ENCODE measurements at places on chromosomes 6 and 20.

DNA sequence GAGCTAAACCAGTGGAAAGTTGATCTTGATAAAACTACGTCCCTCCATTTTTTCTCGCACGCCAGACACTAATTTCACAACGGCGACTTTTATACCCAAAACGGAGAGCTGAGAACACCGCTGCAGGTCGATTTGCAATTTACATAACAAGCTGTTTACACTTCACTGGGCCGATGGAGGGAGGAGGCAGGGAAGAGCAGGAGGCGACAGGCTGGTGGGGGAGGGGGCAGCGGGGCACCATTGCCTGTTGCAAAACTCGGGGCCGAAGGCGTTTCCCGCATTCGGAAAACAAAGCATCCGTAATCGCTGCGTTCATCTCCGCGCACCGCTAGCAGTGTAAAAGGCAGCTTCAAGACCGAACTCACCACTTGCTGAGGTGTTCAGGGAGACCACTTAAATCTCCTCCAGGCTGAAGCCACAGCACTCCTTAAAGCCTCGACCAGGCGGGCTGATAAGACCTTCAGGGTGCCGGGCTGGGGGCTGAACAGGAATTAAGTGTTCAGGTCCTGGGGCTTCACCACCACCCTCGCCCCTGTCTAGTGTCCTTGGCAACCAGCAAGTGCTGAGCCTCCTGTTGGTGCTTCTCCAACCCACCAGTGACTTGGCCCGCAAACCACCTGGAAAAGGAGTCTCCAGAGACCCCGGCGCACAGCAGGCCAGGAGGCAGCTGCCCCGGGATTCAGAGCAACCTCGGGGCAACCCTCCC, 2.0 kb upstream of the FOXC1 start:
- DNase-seq = no peak

- no peak for DNase-seq
Measured at GRCh38 chr20:37904008-37904642, 1.2 kb downstream of the VSTM2L start.

- no peak for DNase-seq
Measured at GRCh38 chr20:33013701-33014326, 6.3 kb downstream of the BPIFB2 start.

DNA sequence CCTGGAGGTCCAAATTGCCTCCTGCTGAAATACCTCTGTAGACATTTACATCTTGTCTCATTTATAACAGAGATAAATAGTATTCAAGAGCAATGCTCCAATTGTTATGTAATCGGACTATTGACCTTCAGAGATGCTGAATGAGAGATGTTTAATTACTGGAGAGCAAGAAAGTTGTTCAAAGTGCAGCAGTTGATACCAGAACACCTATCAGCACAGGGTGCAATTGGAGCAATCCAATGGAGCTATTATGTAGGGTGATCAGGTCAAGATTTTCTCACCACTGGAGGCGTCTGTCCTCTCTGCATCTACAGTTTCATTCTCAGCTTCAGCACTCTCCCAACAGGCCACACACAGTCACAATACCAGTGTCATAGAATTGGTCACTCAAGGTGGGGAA, 19.5 kb upstream of the TMX4 start:
- DNase-seq = no peak

DNA sequence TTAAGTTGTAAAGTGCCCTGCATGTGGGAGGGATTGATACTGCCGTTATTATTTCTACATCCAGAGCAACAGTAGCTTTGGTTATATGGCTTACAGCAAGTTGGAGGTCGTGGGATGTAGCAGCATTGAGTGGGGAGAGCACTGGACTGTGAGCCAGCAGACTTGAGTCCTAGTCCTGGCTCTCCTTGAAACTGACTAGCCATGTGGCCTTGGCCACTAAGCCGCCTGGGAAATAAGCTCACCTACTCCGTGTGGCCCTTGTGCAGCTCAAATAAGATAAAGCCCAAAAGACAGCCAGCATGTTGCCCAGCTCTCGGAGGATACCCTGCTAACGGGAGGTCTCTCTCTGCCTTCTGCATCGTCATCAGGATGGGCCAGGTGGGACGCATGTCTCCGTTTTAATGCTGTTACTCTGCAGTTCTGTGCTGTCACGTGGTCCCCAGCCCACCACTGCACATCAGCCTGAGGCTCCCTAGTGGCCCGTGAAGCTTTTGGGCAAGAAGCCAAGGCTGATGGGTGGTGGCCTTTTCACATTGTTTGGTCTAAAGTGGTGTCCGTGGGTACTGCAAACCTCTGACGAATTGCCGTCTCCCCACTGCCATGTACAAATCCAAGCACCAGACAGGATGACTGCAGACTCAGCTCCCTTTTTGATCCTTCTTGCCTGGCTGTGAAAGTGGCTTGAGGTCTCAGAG, 7.9 kb downstream of the EPB41L1 start:
- no peak for DNase-seq

- peak; percentile 23 for DNase-seq
Measured at GRCh38 chr20:33475381-33476152, 14.3 kb upstream of the CBFA2T2 start.

DNA sequence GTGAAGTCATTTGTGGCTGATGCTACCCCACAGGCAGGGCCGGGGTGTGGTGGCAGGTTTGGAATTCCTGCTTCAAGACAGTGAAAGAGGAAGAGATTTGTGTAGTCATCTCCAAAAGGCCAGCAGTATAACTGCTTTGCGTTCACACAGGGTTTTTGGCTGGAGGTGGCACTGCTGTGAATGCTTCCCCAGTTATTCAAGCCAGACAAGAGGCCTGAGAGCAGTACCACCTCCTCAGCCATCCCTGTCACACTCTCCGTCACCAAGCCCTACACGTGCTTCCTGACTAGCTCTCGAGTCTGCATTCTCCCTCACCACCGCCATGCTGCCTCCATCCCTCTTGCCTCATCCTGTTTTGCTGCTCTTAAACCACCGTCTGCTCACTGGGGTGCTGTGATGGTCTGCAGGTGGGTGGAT, 23.9 kb downstream of the ARMC2 start:
- DNase-seq = peak; percentile 19

DNA sequence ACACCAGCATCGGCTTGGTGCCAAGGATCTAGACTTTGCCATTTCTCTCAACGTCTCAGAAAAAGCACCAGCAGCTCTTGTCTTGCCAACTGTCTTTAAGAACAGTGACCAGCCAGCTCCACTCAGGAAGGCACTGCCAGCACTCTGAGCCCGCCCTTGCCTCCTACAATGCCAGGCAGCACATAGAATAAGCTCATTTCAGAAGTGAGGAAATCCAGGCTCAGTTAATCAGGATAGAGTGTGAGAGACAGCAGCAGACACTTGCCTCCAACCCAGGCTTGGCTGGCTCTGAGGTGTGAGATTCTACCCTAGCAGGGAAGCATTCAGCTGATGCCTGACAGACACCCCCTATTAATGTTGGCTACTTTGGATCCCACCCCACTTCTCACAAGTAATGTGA, 4.3 kb upstream of the SYNDIG1 start:
- no peak for DNase-seq

DNA sequence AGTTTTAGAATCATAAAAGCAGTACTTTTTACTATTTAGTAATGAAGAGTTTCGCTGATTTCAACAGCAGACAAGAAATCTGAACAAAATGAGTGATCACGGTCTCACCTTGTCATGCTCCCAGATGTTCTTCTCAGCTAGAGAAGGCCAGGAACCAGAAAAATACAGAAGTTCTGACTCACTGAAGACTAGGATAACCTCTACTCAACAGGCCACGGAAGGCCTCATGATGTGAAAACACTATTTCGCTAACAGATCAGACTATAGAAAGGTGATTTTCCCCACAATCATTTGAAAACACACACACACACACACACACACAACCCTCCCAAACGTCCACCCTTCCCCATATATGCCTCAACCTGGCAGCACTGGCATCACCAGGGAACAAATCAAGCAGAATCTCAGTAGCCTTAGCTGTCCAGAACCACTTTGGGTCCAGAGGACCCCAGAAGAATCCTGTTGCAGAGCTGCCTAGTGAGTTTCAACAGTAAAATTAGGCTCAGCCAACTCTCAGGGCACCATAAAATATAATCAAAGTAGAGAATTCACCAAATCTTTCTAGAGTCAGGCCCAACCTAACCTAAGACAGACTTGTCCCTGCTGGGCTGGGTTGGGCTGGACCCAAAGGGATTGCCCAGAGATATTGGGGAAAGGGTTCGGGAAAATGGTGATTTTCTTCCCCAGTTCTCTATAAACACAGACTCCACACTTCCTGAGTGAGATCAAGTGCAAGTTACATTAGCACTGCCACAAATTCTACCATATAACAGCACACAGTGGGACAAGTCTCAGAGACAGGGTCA, 7.9 kb downstream of the EXOC2 start:
- DNase-seq = no peak

- DNase-seq = no peak
Measured at GRCh38 chr6:5747379-5747778, 259.3 kb downstream of the NRN1 start.

GRCh38 chr6:85506441-85507093, 56.7 kb downstream of the NT5E start:
- no peak for DNase-seq

- DNase-seq = no peak
Measured at GRCh38 chr6:140540743-140541142, 1166.3 kb upstream of the CITED2 start.

- DNase-seq = peak; percentile 49
Measured at GRCh38 chr20:50471231-50471630, 39.0 kb upstream of the PTPN1 start.

- peak; percentile 42 for DNase-seq
Measured at GRCh38 chr20:46139908-46140482, 21.9 kb downstream of the CD40 start.

- DNase-seq = no peak
Measured at GRCh38 chr20:50911716-50912115, 19.5 kb downstream of the ADNP start.

DNA sequence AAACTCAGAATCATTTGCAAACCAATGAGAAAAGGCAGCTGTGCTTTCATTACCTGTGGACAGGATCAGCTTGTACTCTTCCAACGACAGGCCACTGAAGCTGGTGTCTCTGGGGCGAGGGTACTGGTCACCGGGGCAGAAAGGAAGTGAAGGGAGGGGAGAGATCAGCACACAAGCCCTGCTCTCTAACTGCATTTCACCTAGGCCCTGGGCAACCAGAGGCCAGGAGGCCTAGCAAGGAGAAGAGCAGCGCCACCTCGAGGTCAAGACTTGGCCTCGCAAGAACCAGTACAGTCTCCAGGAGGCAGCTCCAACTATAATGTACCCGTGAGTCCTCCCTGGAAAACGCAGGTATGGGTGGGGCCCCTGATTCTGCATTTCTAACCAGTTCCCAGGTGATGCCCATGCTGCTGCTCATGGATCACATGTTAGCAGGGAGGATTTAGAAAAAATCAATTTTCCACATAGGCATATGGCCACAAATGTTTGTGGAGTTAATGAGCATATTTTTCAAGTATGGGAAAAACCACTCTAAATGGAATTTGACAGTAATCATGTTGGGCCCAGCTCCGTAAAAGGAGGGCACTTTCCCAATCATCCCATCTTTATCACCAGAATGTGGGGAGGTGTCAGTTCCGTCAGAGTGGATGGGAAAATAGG, 11.0 kb downstream of the UQCC2 start:
- peak; percentile 82 for DNase-seq

- DNase-seq = no peak
Measured at GRCh38 chr20:44516491-44516890, 5.4 kb downstream of the SERINC3 start.

DNA sequence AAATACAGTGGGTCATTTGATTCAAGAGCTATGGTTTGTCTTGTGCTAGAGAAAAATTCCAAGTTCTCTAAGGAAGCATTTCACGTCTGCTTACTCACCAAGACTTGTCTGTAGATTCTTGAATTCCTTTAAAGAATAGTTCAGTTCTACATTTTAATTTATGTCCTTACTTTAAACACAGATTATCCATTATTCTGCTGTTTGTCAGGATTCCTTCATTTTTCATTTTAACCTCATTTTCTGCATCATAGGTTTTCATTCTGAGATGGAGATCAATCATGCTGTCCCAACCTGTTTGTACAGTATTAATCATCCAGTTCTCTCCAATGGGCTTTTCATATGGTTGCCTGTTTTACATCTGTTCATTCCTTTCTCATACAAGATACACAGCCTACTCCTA, 24.5 kb upstream of the POPDC3 start:
- DNase-seq = no peak

DNA sequence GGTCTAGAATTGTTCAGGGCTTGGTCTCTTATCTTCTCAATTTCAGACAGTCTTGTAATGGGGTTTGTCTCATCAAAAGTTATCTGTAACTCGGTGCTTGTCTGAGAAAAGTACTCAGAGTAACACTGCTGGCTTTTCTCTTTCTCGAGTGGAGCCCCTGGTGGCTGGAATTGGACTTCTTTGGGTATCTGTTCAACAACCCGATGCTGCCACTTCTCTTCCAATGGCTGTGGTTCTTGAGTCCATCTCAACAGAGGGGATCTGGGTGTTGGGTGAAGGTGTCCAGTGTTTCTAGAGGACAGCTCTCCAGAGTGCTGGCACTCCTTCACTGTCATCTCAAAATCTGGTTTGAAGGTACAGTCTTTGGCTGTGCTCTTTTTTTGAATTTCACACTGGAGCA, 24.6 kb downstream of the DST start:
- no peak for DNase-seq

DNA sequence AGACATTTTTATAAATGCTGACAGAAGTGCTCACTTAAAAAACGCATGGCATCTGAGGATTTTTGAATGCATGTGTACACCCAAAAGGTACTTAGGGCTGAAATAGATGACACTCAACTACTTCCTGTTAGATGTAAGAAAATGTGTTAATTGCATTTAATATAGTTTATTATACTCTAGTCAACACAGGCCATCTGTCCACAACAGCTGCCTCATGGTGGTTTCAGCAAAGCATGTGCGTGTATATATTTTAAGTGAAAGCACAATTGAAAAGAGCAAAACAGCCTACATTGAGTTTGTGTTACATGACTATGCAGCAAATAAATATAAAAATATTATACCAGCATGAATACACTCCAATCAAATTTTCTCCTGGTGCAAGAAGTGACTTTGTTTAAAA, 1233.0 kb upstream of the EYS start:
- no peak for DNase-seq

DNA sequence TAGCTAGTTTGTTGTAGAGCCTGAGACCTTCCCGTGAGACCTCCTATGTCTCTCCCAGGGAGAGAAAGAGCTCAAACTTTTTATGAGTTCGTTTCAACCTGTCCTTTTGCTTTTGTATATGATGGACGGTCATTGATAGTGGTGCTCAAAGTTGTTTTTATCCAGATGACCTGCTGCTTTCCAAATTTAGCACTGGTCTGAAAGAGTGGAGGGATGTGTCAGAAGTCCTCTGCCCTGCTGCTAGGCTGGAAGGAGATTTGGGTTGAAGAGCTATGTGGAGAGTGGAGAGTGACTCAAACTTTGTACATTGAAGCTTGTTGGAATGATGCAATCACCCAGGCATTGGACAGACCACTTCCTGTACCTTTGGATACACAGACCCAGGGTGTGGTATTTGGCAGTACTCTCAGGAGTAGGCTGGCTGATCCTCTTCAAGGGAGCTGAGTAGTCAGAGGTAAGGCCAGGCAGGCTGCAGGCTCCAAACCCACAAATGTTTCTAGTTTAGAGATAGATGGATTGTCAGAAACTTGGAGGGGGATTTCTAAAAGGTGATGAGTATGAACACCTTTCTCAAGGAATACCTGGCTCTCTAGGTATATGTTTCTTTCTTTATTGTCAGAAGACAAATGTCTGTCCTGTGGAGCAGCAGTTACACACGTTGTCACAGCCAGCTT, 49.4 kb upstream of the RREB1 start:
- DNase-seq = peak; percentile 88

Measured in stomach (tissue), 19 donors.